ENCODE measurements at places on chromosomes 11 and 22.

DNA sequence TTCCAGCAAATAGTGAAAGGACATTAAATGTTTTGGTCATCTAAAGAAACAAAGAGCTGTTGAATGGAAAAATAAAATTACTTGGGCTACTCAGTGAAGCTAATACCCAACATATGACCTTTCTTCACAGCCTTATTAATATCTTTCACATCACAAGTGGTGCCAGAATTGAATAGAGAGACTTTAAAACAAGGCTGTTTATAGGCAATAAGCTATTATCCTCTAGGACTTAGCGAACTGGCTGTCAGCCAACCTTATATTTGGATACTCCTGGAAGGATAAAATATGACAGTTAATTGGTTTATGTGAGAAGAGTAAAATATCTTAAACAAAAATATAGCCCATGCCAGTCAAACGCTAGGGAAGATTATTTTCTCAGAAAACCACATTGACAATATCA, 225.5 kb upstream of the BLID start:
- DNase-seq = no peak

- DNase-seq = no peak
Measured at GRCh38 chr11:105609341-105609781, 512 bp upstream of the GRIA4 start.

DNA sequence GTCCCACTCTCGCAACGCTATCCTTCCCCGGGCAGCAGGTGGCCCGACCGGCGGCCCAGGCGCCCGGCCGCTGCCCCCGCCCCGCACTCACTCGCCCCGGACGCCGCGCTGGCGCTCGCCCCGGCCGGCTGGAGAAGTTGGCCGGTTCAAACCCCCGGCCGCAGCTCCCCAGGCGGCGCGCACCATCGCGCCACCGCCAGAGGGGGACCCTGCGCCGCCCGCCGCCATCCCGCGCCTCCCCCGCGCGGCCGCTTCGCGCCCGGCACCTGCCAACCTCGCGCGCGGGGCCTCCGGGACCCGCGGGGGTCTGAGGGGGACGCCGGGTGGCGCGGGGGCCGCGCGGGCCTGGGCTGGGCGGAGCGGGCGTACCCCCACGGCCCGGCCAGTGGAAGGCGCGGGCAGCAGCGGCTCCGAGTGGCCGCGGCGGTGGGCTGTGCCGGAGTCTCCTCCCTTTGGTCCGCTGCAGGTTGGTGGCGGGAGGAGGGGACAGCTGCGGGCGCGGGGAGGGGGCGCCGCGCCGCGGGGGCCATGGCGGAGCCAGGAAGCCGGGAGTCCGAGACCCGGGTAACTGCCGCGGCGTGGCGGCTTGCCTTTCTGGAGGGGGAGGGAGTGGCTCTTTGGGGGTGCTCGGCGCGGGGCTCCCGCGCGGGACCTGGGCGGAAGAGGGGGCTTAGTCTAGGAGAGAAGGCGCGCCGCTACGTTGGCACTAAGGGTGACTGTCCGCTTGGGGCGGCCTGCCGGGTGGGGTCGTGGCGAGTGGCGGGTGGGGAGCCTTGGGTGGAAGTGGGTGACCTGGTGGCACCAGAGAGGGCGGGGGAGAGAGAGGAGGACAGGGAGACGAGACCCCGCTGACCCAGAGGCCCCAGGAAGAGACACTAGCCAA, at the start of the genes MPST and TST:
MPST (plus strand) TSS at position 434 of the 883 bp plus-strand sequence; CDS start at position 529, 95 bp downstream.
TST (minus strand) TSS at position 139 of the 883 bp plus-strand sequence. CDS start 715 bp downstream, outside the sequence.
- DNase-seq = no peak

GRCh38 chr11:57085611-57086010, 96.1 kb upstream of the LRRC55 start:
- DNase-seq = no peak

- DNase-seq = no peak
Measured at GRCh38 chr11:121132211-121132976, 31.4 kb downstream of the TECTA start.
